ENCODE measurements at places on chromosomes 6 and 20. TPM values are rescaled to one million over a fixed set of nuclear protein-coding genes. Genes with fewer than 3 reads are reported as not detected.

Gene OGFRL1
- 22.6 TPM for polyA plus RNA-seq

- no peak for DNase-seq
Measured at GRCh38 chr20:7843613-7844012, 96.6 kb downstream of the HAO1 start.

GRCh38 chr20:62776692-62777527 lies 19.4 kb upstream of the MRGBP start:
- DNase-seq: no peak

DNA sequence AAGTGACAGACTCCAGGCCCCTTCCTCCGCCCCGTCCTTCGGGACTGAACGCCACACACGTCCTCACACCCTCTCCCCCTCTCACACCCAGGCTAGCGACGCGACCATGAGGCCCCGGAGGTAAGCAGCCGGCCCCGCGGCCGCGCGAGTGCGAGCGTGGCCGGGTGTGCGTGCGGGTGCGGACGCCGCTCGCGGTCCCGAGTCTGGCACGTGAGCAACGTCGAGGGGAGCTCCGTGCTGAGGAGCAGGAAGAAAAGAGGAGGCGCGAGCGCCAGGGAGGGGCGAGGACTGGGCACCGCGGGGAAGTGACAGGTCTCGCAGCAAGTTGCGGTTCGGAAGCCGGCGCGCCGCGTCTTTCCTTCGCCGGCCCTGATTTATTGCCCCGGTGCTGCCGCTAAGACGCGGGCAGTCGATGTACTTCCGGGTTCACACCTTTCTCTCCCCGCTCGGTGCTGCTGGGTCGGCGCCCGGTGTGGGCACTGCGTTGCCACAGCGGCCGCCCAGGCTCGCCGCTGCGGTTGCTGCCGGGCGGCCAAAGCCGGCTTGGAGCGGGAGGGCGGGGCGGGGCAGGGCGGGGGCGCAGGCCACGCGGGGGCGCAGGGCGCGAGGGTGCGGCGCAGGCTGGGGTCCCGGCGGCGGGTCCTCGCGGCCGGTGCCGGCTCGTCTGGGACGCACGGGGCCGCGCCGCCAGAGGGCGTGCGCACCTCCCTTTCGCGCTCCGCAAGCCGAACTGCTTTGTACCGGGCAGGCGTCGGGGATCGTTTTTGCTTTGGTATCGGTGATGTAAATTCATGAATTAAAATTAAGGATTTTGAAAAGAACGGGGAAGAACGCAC lies 15.8 kb upstream of the LIN28B start:
- DNase-seq: no peak

Gene RNF39
- polyA plus RNA-seq: 1.1 TPM

GRCh38 chr20:25574411-25574810 lies 10.9 kb downstream of the NINL start:
- DNase-seq: no peak

Gene CBFA2T2
- polyA plus RNA-seq: 29.6 TPM

GRCh38 chr6:4088704-4089103 lies 9.8 kb upstream of the FAM217A start:
- no peak for DNase-seq

DNA sequence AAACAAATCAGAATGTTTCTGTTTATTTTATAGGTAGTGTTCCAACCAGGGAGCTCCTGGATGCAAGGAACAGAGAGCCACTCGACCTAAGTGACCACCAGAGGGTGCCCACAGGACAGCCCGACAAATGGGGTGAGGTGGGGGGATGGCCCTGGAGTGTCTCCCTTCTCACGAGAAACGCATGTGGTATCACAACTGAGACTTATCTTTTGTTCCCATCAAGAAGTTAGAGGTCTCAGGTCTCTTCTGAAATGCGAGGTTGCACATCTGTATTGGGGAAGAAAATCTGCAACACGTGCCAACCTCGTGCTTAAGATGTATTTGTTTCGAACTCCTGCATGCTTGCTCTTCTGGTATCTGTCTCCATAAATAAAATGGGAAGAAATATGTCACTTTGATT lies 104.0 kb downstream of the ISM1 start:
- DNase-seq: no peak

Gene PTGIS
- polyA plus RNA-seq: 36.9 TPM

DNA sequence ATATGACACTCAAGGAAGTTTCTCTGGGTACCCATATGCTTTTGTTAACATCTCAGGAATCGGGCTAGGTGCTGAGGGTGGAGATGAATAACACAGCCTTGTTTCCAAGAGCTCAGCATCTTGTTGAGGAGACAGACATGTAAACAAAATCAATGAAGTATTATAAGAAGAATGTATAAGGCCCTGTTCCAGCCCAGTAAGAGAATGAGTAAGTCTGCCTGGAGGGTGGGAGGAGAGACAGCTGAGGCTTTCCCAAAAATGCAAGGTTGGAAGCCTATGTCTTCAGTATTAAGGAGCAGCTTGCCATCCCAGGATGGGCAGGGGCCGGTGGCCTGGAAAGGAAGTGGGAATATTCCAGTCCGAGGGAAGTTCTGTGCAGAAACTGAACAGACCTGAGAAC lies 615.3 kb upstream of the BTBD3 start:
- no peak for DNase-seq

DNA sequence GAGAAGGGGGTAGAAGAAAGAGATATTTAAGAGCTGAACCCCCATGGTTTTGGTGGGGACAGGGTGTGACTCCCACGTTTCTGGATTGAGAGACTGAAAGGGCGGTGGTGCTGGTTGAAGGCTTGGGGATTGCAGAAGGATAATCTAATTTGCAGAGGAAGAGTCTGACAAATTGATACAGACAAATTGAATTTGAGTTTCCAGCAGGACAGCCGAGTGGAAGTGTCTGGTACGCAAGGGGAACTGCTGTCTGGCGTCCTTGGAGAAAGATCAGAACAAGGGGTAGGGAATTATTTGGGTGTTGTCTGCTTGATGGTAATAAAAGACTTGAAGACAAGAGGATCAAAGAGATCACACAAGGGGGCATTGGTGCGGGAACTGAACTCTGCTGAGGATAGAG lies 40.5 kb upstream of the MDGA1 start:
- no peak for DNase-seq

DNA sequence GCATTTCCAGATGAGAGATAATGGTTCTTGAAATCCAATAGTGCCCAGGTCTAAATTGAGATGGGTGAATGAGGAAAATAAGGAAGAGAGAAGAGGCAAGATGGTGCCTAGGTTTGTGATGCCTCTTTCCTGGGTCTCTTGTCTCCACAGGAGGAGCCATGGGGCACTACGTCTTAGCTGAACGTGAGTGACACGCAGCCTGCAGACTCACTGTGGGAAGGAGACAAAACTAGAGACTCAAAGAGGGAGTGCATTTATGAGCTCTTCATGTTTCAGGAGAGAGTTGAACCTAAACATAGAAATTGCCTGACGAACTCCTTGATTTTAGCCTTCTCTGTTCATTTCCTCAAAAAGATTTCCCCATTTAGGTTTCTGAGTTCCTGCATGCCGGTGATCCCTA lies 6.8 kb downstream of the HFE start:
- DNase-seq: no peak

DNA sequence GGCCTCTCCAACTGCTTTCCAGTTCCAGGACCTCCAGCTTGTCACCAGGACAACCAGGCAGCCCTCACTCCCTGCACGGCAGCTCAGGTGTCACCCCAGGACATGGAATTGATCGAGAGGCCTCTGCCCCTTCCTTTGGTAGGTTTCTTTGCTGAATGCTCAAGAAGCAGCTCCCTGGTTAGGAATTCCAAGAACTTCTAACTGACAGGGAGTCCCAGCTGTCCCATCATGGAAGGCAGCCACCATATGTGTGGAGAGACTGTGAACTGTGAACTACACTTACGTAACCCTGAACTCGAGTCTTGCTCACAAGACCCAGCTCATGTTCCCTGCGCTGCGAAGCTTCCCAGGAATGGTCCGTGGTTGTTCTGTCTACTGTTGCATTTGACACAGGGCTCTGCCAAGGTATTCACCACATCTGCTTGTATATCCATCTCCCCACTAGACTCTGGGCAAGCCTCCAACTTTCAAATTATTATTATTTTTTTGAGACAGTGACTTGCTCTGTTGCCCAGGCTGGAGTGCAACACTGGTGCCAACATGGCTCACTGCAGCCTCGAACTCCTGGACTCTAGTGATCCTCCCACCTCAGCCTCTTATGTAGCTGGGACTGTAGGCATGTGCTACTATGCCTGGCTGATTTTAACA lies 35.7 kb downstream of the MGME1 start:
- no peak for DNase-seq

Gene LY6G6C
- polyA plus RNA-seq: not detected

GRCh38 chr20:60627751-60628565 lies 624.1 kb upstream of the CDH4 start:
- no peak for DNase-seq

DNA sequence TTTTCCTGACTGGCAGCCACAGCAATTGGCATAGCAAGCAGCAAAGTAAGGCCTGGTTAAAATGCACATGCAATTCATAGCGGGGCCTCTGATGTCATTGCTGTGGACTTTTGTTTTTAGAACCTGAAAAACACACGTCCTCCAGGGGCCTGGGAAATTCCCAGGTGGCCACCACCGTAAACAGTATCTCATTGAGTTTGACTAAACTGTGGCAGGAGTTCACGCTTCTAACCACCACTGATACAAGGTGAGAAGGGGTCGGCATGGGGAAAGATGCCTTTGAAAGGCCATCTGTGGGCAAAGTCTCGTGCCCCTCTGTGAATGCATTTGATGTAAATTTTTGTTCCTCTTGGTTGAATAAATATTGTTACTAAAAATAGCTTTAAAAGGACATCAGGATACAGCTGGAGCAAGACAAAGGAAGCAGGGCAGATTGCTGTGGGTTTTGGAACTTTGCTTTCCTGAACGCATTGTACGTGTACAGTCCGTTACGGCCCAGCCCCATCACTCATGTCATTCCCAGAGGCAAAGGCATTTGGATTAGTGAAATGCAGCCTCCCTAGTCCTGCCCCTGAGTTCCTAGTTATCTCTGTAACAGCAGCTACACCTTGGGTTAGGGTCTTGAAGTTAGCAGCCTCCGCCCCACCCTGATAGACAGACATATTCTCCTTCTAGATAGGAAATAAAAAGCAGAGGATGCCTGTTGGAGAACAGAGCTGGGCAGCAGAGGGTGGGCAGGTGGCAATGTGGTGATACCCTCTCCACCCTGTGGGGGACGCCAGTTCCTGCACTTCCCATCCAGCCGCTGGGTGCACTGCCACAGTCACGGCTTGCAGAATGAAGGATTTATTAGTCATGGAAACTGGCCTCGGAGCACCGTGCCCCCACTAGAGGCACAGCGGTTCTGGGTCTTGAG lies 80.3 kb downstream of the ZDHHC14 start:
- no peak for DNase-seq

- no peak for DNase-seq
Measured at GRCh38 chr6:15247500-15248450, 1.9 kb downstream of the JARID2 start.

GRCh38 chr6:145313041-145313855 lies 422.1 kb downstream of the EPM2A start:
- DNase-seq: no peak

Gene MCHR2
- not detected for polyA plus RNA-seq

GRCh38 chr6:40444811-40445210 lies 142.4 kb downstream of the LRFN2 start:
- DNase-seq: no peak

- DNase-seq: no peak
Measured at GRCh38 chr6:130252527-130253237, 29.9 kb upstream of the SAMD3 start.

DNA sequence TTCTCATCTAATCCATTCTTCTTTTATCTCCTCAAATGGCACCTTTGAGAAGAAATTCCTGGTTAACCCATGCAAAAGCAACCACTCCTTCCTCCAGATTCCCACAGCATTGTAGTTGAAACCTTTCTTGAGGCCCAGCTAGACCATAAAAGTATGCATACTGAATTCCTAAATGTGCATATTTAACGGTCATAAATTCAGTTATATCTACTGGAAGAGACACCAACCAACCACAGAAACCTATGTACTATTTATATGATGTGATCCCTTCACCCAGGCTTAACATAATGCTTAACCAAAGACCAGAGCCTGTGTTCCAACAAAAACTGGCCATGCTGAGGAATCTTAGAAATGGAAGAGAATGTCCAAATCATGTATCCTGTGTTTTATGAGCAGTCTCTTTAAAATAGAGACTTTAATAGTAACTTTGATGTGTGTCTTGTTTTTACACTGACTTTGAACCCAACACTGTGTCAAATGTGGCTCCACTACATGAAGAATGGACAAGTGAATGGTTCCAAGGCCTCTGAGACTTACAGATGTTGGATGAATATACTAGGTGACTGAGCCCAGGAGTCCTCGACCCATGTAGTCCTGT lies 11.4 kb upstream of the TAF8 start:
- DNase-seq: no peak

- DNase-seq: no peak
Measured at GRCh38 chr6:13688692-13689196, 22.9 kb downstream of the RANBP9 start.

Gene BMP2
- polyA plus RNA-seq: 24.2 TPM

DNA sequence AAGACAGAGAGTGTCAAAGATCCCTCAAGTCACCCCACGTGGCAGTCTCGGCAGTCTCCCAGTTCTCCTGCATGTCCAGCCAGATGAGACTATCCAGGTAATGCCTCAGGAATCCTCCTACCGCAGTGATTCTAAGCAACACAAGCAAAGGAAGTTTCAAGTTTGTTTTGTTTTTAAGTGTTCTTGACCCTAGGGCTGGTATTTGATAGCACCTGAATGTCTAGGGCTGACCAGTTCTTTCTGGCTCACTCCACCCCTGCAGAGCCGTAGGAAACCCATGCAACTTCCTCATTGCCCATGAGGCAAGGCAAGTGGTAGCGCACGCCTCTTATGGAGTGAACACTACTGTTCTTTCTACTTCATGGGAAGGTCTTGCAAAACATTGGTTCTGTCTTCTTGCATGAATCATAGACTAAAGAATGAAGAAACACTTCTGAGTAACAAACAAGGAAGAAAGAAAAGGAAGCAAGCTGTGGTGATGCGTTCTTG lies 24.8 kb upstream of the FOXQ1 start:
- no peak for DNase-seq

Gene SSTR4
- not detected for polyA plus RNA-seq

Gene TASP1
- 14.2 TPM for polyA plus RNA-seq

- no peak for DNase-seq
Measured at GRCh38 chr20:20227013-20227571, 140.8 kb upstream of the INSM1 start.

Gene DUSP15
- polyA plus RNA-seq: 16.7 TPM

Gene TNNC2
- polyA plus RNA-seq: 1.3 TPM

GRCh38 chr6:31356216-31356945 lies 598 bp downstream of the HLA-B start:
- DNase-seq: no peak
